ENCODE measurements at places on chromosomes 5 and 9.

DNA sequence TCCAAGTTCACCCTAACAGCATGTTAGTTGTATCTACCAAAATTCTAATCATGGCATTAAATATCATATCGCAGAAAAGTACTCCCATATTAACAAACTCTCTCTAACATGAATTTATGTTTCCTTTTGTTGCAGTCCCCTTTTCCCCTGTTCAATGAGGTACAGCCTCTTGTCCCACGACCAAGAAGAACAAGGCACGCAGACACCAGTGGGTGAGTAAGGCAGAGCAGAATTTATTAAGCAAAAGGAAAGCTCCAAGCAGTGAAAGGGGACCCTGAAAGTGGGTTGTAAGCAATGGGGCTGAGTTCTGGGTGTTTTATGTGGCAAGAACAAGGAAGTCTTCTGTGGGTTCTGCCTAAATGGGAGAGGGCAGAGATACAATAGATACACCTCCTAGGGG is 183.5 kb downstream of the LURAP1L start:
- DNase-seq, result no peak

- DNase-seq, result no peak
Observed at GRCh38 chr9:133647765-133648469, 11.8 kb downstream of the DBH start.

DNA sequence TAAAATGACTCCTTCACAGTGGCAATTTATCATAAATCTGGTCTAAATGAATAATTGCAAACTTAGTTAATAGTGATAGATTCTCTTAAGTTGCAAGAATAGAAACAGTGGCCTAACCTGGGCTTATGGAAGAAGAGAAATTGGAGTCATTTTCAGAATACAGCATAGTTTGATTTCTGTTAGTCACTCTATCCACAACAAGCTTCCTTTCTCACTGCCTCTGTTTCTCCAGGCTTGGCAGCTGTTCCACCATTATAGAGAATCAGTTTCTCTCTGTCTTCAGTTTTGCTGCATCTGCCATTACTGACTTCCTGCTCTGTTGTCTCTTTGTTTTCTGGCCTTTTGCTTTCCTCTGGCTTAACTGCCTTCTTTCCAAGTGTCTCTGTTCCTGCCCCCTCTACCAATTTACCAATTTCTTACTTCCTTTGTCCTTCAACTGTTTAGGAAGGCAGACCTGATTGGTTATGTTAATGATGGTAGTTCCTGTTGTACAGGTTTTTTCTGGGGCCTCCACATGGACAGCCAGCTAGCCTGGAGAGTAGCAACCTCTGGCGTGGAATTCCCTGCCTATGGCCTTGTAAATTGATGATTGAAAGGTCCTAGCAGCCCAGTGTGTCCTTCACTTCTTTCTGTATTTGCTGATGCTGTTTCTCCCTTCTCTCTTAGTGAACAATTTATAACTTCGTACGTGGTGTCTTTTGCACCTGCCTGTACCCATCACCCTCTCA is 75.9 kb upstream of the RASGRF2 start:
- no peak for DNase-seq

GRCh38 chr5:39455645-39456044 is 30.9 kb upstream of the DAB2 start:
- DNase-seq, result no peak

DNA sequence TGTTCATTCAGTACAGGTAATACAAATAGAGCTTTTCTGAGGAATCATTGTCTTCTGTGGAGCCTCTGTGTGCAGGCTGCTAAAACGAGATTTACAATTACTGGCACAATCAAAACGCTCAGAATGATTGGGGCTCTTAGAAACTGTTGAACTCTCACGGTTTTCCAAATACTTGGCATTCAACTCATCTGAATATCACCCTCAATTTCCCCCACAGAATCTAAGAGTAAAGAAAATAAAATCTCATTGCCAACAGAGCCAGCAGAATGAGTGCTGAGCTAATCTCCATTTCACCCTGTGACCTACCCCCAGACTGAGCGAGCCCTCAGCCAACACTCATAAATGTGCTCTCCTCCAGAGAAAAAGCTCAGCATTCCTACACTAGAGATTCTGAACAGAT is 35.3 kb upstream of the TMED7 start:
- no peak for DNase-seq

- DNase-seq, result no peak
Observed at GRCh38 chr5:153896701-153897100, 142.0 kb downstream of the FAM114A2 start.
